ENCODE measurements at places on chromosomes 11 and 22.
A peak's percentile ranks its signal among the peaks of the same experiment; 100 is the strongest.

GRCh38 chr11:121551463-121551862, 98.7 kb upstream of the SORL1-AS1 start:
- no peak for DNase-seq

GRCh38 chr11:123247496-123247799, 52.4 kb upstream of the CLMP start:
- no peak for DNase-seq

GRCh38 chr22:36874309-36874696, 13.5 kb downstream of the NCF4 start:
- no peak for DNase-seq

DNA sequence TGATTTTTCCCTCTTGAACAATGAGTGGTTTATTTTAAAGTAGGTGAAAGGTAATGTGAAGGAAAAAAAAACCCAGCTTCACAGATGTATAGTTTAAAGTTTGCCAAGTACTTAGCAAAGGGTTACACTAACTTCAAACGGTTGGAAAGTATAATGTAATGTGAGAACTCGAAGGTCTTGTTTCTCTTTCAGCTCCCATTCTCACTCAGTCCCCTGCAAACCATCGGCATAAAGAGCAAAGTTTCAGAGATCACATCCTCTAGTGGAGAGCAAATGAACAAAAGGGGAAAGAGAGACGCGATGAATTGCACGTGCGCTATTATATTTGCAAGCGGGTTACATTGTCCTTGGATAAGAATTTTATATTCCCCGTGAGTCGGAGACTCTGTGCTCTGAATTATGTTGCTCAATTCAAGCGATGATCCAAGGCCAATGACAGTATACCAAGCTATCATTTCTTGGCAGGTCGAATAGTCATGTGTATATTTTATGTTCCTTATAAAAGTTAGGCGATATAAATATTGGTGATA, 37.6 kb upstream of the BIRC3 start:
- DNase-seq, result no peak

DNA sequence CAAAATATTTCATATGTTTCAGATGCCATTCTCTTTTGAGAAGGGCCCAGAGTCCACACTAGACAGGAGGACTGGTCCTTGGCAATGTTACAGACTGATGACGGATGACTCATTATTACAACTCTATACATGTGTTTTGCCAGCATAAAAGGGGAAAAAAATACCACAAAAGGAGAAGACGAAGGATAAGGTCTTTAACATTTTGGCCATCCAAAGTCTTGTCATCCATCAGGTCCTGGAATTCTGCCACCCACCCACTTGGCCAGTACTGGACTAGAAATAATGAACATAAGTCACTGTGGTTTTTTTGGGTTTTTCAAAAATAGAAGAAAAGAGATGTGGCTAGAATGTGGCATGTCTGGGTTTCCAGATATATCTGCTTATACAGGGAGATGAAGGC, 57.7 kb upstream of the BDNF start:
- no peak for DNase-seq

DNA sequence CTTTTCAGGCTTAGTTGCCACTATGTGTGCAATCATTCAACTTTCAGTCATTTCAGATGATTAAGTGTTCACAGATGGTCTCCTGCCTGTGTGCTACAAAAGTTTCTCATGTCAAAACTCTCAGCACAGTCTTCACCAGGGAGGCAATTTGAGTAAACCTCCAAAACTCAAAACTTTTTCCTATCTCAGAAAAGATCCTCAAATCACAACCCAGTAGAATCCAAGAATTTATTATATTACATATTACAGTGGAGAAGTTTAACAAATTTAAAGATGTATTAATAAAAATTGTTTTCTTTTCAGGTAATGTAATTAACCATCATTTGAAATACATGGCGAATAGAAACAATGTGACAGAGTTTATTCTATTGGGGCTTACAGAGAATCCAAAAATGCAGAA, at the start of gene OR4C13:
TSS of gene OR4C13 (plus strand) at position 301 of the 400 bp plus-strand sequence. CDS start at position 333, 32 bp downstream.
- no peak for DNase-seq

GRCh38 chr11:134436781-134437180, 24.7 kb upstream of the B3GAT1 start:
- DNase-seq, result no peak

DNA sequence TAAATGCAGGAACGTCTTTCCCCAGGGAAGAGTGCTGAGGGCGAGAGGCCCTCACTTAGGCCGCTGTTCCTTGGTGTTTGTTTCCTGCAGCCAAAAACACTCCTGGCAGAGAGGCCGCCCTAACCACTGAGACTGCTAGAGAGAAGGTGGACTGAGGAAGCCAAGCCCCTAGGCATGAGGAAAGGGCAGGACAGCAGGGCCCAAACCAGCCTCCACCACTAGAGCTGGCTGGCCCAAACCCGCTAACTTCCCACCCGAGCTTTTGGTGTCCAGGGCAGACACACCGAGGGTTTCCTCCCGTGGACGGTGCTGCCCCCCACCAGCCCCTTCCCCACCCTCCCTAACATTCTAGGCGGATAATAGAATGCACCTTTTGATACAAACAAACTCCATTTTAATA, 6.0 kb downstream of the FGF19 start:
- DNase-seq, result no peak

DNA sequence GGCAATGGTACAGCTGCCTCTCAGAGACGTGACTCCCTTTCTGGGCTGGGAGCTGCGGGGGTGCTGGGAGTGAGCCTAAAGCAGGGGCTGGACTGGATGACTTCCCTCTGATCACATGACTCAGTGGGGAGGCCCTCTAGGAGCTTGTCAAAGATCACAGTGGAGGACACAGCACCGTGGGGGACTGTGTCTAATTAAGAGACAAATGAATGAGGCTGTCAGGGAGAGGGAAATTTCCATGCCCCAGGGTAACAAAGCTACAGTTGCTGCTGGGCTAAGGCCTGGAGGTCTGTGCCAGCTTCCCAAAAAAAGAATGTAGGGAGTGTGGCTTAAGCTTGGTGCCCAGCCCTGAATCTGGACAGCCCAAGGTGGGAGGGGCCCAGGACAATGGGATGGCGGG, 262.8 kb upstream of the PLET1 start:
- DNase-seq, result no peak

DNA sequence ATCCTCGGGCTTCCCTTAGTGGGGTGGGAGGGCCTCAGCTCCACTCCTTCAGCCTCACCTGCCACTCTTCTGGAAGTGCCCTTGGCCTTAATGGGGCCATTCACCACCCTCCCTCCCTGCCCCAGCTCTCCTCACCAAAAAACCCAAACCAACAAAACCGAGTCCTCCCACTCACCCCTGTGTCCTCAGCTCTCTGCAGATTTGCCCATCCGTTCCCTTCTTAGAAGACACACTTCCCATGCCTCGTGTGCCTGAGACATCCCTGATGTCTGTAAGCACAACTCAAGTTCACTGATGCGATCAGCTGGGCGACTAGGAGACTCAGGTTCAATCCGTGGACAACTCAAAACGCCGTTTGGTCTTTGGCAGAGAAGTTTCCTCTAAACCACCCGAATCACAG, 839.2 kb downstream of the TBC1D22A start:
- no peak for DNase-seq

- no peak for DNase-seq
Observed at GRCh38 chr11:39239553-39239952, 2219.9 kb downstream of the LRRC4C start.

- peak; percentile 47 for DNase-seq
Observed at GRCh38 chr11:44036811-44037657, 10.7 kb upstream of the ACCSL start.

DNA sequence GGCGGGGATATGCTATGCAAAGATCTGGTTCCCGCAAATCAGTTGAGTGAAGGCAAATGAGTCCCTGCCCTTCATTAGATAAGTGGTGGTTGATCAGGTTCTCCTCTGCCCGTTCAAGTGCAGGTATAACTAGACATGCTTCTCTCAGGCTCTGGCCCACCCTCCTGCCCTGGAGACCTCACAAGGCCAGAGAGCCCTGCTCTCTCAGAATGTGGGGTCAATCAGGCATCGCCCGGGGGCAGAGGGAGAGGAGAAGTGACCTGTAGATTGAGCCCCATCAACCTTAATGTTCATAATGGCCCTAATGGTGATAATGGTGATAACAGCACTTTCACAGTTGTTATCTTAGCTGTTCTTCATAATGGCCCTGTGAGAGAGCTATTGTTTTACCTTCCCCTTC, 224.3 kb downstream of the DSCAML1 start:
- no peak for DNase-seq

DNA sequence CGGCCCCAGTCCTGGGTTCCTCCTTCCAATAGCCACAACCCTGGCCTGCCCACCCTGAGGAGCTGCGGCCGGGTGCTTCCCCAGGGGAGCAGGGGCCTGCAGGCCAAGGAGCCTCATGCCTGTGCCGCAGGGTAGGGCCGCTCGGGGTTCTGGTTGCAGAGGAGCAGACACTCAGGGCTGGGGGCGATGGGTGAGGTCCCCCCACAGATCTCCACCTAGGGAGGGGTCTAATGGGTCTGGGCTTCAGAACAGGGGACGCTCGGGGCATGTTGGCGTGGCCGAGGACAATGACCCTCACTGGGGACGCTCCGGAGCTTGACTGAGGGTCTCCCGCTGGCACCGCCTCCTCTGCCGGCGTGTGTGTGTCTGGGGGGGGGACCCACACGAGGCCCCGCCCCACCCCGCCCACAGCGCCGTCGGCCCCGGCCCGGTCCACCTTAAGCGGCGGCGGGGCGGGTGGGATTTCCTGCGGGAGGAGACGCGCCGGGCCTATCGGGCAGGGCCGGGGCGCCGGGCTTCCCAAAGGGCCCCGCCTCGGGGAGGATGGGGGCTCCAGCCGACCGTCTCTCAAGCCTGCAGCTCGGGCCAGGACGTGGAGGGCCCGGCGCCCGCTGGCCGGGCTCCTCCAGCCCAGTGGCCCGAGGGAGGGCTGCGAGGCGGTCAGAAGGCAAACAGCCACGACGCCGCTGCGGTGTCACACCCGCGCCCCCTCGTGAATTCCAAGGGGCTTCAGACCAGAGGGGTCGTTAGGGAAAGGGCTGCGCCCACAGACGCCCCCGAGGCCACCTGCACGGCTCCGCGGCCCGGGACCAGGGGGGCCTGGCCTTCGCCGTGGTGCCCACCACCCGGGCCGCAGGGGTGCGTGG, 640 bp upstream of the ZDHHC8 start:
- peak; percentile 80 for DNase-seq

GRCh38 chr11:71426413-71426812, 21.8 kb downstream of the DHCR7 start:
- no peak for DNase-seq

GRCh38 chr11:133815636-133816035, 29.7 kb downstream of the SPATA19 start:
- no peak for DNase-seq

GRCh38 chr11:106061249-106061784, 15.8 kb downstream of the KBTBD3 start:
- no peak for DNase-seq

DNA sequence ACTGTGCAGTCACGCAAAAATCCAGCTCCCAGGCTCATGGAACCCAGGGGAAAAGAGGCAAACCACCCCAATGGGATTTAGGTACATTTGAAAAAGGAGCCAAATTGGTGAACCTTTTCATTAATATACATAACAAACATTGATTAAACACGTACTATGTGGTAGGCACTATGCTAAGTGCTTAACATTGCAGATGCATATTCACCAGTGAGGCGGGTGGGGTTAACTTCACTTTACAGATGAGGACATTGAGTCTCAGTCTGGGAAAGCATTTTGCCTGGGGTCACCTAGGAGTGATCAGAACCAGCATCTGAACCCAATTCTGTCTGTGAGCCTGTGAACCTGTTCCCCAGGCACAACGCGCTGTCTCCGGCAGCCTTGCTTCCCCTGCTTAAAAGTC, 146.3 kb downstream of the COMMD9 start:
- no peak for DNase-seq

DNA sequence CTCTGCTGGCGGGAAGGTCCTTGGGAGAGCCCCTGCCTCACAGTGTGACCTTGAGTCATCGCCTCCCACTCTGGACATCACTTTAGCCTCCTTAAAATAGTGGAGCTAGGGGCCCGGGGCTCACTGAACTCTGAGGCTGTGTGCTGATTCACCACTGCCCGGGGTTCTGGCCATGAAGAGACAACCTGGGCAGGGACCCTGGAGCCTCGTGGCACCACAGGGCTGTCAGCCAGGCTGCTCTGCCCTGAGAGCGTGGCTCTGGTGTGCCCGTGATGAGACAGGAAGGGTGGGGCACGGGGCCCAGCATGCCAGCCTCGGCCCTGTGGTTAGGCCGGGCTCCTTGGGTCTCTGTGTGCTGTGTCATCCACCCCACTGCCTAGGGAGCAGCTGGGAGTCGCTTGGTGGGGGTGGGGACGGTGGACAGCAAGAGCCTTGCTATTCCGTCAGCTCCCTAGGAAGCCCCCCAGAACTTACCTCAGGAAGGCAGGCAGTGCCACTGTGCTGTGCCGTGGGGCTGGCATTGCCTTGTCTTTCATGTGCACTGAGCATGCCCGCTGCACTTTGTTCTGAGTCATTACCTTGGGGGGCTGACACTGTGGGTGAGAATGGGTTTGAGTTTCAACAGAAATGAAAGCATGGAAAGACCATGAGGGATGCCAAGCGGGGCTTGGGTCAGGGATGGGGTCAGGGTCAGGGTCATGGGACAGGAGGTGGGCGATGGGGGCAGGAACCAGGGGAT, 31.7 kb downstream of the TPCN2 start:
- no peak for DNase-seq

- no peak for DNase-seq
Observed at GRCh38 chr11:100329352-100329751, 357.7 kb upstream of the ARHGAP42 start.

DNA sequence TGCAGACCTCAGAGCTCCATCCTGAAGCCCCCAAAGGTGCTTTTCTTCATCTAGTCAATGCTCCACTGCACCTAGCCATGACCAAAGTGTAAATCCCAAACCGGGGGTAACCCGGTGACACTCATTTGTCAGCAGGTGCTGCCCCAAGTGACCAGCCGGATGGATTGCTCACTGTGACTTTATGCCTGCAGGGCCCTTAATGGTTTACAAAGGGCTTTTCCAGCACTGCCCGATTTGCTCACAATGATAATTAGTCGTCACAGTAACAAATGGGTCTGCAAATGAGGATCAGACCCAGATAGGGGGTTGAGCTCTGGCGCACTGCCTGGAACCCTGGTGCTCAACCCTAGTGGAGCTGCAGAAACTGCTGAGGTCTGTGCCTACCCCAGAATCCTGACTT, 45.7 kb upstream of the CD5 start:
- DNase-seq, result no peak

- no peak for DNase-seq
Observed at GRCh38 chr11:128214263-128214662, 373.1 kb downstream of the ETS1 start.

- no peak for DNase-seq
Observed at GRCh38 chr11:84833488-84834088, 793.6 kb downstream of the DLG2 start.

DNA sequence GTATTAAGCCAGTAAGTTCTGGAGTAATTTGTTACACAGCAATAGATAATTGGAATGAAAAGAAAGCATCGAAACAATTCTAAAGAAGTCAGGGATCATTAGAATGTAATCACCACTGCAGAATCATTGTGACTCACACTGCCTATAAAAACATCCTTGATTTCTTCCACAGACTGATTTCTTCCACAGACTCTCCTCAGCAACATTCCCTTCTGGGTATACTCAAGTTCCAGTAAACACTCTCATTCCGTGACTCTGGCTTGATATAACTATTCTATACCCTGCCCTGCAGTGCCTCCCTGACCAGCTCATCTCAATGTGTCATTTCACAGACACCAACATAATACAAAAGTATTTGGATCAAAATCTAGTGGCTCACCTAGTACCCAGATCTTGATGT, 120.5 kb downstream of the BBOX1 start:
- DNase-seq, result no peak

- no peak for DNase-seq
Observed at GRCh38 chr11:28815110-28815509, 706.9 kb downstream of the METTL15 start.

Data from germinal center (tissue), 1 donor.